ENCODE measurements at places on chromosomes 6 and 20.

GRCh38 chr6:97029552-97029951 is 105.0 kb downstream of the KLHL32 start:
- no peak for DNase-seq

DNA sequence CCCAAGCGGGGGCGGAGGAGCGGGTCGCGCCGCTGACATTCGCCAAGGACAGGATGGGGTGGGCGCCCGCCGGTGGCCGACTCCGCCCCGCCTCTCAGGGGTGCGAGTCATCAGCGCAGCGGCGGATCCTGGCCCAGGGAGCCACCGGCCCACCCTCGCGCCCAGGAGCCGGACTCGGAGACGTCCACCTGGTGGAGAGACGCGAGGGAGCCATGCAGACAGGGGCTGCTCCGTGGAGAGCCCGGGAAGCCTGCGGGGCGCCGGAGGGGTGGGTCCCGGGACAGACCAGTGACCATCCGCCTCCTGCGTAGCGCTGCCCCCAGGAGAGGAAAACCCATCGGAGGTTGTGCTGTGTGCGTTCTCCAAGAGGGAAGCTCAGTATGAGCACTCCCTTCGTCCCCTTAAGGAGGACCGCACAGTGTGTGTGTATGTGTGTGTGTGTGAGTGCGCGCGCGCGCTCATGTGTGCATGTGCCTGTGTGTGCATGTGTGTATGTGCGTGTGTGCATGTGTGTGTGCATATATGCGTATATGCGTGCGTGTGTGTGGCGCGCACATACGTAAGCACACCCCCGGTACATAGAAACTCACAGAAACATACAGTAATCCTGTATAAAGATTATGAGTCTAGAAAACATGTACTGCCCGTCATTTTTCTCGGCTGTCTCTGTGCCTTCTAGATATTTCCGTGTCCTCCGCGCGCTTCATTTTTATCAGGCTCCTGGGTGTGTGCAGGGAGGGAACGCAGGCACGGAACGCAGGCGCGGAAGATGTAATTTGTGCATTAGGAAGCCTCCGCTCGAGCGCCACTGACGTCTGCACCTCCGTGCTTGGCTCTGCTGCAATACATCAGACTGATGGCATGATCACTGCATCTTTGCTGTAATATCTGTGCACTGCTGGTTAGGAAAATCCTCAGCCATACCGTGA is 158.9 kb downstream of the TBXT start:
- DNase-seq: no peak

- no peak for DNase-seq
Measured at GRCh38 chr20:52268184-52268749, 76.7 kb upstream of the ZFP64 start.

DNA sequence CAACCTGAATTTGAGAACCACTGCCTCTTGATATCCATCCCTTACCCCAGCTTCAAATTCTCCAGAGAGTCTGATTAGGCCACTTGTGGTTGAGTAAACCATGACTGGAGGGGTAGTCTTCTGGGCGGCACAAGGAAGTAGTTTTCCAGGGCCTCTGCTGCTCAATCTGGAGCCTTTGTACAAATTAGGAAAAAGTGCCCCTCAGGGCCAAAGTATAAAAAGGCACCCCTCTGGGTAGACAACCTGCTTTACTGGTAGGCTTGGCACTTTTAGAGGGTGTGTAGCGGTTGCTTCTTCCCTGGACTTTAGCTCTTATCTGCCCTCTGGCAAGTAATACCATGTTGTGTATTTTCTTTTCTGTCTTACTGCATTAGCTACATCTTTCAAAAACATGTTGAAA is 32.9 kb upstream of the RPL7L1 start:
- DNase-seq: no peak

DNA sequence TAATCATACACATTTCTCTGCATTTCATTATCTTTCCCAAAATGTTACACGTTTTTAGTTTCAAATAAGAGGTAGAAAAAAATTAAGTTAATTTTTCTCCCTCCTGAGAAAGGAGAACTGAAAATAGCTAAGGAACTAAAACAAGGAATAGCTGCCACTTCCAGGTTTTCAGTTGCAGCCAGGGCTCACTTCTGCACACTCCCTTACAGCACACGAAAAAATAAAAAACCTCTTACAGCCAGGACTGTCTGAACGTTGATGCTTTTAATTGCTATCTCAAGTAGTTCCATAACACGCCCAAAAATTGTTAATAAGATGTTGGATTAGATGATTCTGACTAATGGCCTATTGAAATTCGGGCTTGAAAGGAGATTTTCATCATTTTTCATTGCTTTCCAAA is 153.7 kb upstream of the THBS2 start:
- DNase-seq: no peak

DNA sequence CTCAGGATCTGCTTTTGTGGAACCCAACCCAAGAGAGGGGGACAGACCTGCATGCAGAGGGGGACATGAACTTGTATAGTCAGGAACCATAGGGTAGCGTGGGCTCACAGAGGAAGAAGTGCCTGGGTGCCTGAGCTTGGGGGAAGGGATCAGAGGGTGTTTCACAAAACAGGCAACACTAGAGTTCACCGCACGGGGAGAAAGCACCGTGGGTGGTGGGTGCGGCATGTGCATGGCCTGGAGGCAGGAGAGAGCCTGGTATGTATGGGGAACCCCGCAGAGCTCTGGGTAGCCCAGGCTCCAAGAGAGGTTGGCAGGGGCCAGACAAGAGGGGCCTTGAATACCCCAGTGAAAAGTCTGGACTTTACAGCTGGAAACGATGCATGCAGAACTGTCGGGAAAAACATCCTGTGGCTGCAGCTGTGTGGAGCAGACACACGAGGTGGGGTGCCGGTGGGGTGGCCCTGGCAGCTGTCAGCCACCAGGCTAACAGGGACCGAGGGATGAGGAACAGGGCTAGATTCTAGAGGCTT is 6.7 kb upstream of the EMILIN3 start:
- DNase-seq: no peak

GRCh38 chr6:79469376-79470246 is 67.6 kb downstream of the LCA5 start:
- DNase-seq: no peak

DNA sequence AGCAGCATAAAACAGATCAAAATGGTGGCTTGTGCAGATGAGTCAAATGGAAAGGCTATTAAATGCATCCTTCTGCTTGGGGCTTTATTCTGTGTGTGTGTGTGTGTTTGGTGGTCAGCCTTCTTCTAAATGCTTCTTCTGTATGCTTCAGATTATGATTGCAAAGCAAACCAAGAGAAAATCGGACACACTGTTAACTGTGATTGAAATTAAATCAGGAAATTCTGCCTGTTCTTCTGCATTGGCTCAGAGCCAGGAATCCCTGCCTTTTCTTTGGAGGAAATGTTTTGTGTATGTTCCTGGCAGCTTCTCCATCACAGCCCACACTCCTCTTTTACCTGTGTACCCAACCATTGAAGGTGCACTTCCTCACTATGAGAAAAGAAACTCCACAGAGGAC is 22.3 kb upstream of the PDE10A start:
- DNase-seq: no peak

GRCh38 chr6:43013097-43013842 is 476 bp downstream of the MEA1 start:
- DNase-seq: no peak

DNA sequence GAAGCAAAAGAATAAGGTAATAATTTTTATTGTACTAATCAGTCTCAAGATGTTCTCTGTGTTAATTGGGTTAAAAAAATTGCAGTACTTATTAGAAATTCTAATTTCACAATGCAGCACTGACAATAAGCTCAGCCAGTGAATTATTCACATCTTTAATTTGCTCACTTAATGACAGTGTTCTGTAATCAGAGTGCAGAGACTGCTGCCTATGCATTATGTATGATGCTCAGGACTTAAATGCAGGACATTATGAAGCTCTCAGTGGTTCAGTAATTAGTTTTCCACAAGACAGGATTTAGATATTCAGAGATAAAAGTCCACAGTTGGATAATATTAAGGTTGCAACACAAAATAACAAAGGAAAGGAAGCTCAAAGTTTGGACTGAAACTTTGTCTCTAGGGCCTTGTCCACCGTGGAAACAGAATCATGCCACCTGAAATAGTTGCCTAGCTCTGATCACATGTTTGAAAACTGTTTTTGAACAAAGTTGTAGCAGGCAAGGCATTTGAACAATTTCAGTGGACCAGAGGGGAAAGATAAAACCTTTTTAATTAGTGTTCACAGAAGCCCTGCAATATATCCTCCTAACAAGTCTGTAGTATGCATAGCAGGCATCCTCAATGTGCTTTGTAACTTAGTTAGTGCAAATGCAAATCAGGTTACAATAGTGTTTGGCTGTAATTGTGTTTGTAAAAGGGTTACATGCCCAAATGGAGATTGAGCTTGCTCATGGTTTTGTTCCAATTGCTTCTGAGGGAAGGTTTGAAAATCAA is 23.7 kb upstream of the MMS22L start:
- no peak for DNase-seq

All from GM13976 (cell line).